ENCODE measurements at places on chromosomes 1 and 21.

- DNase-seq = no peak
These were observed 93.9 kb upstream of the TARDBP start for GRCh38 chr1:10918531-10918930.

DNA sequence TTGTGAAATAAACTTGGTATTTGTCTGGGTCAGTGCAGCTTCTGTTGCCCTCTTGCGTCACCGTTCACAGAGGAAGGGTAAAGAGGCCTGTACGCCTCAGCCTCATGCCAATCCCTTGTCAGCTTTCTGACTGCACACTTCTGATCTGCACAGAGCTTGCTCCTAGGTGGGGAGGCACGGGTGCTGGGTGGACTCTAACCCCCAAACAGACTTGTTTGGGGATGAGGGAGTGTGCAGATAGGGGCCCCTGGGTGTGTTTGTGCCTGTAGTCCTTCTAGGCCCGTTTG, 803 bp upstream of the B4GALT2 start:
- no peak for DNase-seq

- DNase-seq = no peak
These were observed 172.7 kb downstream of the BRINP2 start for GRCh38 chr1:177343445-177343844.

DNA sequence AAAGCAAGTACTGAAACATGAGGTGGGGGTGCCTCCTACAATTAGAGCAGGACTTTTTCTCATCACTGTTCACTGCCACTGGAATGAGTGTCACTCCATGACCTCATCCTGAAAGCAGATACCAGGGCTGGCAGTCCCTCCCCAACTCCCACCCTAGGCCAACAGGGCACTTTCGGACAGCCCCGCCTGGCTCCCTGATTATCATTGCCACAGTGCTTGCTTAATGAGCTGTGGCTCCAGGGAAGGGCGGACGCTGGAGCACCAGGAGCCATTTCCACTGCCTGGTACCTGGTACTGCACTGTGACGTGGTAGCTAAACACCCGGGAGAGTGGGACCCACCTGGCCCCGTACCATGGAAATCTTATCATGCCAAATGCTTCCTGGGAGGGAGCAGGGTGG, 22.3 kb downstream of the SLC9A1 start:
- no peak for DNase-seq

GRCh38 chr1:184597650-184598357, 156.9 kb downstream of the EDEM3 start:
- no peak for DNase-seq

DNA sequence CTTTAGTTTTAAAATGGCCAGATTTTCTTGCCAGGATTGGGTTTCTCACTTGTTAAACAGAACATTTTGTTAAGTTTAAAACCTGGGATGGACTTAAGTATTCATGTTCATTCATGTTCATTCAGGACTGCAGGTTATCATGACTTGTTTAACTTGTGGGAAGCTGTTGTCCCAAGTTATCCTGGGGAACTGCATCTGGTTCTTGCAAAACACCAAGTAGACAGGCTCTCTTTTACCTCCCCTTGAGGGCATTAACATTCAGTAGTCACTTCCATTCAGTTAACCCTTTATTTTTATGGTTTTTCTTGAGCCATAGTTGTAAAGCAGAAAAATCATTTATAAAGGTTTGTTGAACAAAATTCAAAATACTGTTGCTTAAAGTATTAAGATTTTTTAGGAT, 8.1 kb downstream of the SOD1 start:
- DNase-seq = no peak

All from T-cell (primary cell).